Stimulated activated CD4-positive, alpha-beta T cell treated with anti-CD3 and anti-CD28 coated beads, Interleukin-4, amount 100 ng/mL, for 24 hours (primary cell): ENCODE measurements at places on chromosomes 1 and 21.

- DNase-seq, result no peak
These were observed 30.3 kb downstream of the IGSF21 start for GRCh38 chr1:18137759-18138345.

DNA sequence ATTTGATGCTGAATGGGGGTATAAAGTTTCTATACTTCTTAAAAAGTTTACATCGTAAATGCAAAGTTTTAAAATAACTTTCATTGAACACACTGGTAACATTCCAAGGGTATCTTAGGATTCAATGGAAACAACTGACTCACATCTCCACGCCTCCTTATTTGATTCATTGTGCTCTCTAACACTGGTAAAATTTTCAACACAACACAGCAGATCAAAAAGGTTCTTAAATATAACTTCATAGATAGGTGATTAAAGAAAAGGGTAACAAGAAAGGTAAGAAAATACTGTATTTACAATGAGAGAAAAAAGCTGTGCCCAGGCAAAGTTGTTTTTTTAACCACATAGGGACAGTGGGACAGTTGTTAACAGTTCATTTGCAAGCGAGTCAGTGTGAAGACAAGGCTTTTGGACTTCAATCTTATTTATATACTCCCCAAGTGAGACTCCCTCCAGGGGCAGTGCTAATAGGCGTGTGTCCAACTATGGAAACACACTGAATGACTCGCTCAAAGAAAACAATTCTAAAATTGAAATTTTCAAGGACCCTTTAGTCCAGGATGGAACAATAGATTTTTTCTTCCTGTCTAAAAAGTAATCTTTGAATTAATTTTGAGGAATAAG lies 140.5 kb downstream of the TIAM1 start:
- no peak for DNase-seq

DNA sequence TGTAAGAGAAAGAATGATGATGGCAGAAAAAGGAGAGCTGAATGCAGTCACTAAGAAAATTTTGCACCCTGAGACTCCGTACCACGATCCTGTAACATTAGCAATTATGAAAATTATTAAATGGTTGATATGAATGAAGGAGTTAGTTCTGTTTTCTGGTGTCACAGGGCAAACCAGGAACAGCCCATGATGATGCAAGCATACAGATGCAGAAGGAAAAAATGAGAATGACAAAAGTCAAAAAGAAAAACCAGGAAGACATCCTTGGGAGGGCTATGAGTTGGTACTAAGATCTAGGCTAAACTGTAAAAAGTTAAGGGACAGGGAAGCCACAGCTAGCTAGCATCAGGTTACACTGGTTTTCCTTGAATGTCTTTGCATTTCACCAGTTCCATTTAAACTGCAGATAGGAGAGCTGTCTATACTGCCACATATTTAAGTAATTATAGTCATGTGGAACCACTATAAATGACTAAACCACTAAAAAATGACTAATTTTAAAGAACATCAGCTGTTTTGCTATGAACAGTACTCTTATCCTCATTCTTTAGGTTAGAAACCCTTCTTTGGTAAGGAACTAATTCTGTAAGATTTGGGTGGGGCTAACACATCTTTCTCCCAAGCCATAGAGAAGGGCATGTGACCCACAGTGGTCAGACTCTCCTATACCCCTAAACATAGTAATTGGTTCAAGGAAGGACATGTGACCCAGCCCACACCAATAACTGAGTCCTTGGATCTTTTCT lies 11.4 kb downstream of the DOCK7 start:
- no peak for DNase-seq

- no peak for DNase-seq
These were observed 388.8 kb downstream of the NTNG1 start for GRCh38 chr1:107529511-107530149.

DNA sequence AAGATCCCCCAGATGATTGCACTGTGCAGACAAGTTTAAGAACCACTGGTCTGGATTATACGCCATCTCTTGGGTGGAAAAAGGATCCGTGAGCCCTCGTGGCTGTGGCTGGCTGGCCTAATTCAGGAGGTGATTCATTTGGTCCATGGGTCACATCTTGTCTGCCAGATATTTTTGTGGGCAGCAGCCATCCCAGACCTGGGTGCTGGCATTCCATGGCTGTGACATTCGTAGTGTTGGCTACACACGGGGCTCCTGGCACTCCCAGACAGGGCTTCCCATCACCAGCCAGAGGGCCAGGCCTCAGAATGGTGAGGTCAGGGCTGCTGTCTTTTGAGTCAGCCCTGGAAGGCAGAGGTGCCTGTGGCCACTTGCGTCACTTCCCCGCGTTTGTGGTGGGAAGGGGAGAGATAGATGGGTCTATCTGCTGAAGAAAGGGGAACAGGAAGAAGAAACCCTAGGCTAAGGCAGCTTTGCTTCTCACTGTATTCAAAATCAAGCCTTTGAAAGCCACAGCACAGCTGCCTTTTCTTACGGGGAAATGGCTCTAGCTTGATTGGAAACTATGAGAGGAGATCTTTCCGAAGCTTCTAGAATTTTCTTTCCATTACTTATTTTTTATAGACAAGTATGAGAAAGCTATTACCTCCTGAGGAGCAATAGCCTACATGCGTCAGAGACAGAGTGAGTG lies 32.4 kb downstream of the EIF2D start:
- peak; percentile 88 for DNase-seq

DNA sequence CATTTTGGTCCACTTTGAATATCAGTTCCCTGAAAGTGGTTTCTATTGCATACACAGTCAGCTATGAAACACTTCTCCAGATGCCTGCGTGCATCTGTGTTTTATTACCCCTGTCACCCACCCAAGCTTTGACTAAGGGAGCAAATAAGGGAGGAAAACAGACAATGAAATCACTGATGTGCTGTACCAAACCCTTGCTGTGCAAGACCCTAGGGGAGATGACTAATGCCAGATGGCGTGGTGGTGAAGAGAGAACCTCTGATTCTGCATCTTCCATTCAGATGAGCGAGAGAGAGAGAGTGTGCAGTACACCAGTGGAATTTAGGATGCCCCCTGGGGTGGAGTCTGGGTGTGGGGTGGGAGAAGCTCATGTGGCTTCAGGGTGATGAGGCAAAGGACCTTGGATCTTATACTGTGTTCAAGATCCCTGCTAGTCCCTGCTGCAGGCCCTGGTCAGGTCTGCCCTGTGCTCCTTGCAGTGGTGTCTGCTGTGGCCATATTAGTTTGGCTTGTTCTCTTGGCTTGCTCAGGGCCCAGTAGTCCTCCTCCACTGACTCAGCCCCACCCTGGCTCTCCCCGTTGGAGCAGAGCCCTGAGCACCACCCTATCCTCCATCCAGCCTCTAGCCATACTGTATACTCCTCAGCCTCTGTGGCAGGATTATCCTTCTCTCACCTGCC lies 18.5 kb downstream of the CLCA1 start:
- DNase-seq, result no peak

GRCh38 chr1:248886237-248886895 lies 19.7 kb upstream of the PGBD2 start:
- DNase-seq, result no peak

GRCh38 chr1:246058466-246058865 lies 448.6 kb downstream of the SMYD3 start:
- DNase-seq, result no peak

- DNase-seq, result no peak
These were observed 1.2 kb upstream of the IFFO2 start for GRCh38 chr1:18957532-18958300.
